ENCODE measurements at places on chromosomes 6 and 20. TPM values are rescaled to one million over a fixed set of nuclear protein-coding genes. Genes with fewer than 3 reads are reported as not detected.

The MEP1A gene
- 3.6 TPM for total RNA-seq

DNA sequence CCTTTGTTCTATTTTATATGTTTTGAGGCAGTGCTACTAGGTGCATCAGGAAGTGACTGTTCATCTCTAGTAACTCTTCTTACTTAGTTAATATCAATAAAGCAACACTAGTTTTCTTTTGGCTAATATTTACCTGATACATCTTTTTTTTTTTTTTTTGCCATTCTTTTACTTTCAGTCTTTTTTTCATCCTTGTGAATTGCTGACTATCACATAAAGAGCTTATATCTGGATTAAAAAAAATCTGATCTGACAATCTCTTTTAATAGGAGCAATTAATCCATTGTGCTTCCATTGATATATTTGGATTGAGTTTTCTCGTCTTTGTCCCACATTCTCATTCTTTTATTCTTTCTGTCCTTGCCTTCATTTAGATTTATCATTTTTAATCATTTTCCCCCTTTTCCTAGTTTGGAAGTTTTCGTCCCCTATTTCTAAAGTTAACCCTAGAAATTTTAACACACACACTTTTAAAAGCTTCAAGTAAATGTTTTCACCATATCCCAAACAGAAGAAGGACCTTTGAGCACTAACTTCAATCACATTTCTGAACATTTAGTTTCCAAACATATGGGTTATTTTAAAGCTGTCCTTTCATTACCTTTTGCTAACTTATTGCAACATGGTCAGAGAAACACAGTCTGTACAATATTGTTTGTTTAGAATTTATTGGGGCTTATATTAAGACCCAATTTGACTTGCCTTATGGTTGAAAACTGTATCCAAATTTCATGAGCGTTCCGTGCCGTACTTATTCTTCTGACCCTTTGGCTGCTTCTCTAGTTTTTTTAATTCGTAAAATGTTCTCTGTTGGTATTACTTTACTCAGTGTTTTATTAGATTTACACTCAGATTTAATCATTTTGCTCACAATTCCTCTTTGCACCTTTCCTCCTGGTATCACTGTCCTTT, 63.0 kb downstream of the SYCP2L start:
- no peak for DNase-seq

DNA sequence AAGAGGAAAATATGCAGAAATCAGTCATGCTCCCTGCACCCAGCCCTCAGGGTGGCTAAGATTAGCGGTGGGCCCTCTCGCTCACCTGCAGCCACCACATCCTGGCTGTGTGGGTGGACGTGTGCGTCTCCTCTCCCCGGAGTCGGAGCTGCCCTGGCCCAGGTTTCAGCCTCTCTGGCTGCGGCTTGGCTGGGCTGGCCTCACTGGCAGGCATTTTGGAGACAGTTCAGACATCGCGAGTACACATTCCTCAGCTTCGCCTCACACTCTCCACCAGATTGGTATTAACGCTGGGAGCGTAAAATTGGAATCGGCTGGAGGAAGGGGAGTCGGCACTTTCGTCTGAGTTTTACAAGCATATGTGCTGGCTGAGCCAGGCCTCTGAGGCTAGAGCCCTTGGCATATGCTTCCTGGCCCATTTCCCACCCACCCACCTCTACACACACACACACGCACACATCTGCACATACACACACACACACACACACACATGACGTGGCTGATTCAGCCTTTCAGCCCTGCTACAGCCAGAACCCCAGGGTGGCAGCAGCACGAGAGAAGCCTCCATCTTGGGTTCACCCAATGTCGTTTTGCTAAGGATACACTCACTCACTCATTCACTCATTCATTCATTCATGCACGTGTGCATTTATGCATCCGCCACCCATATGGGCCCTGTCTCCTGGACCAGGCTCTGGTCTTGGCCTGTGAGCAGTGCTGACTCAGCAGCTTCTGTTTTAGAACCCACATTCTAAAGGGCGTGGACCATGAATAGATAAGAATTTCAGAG, 42.9 kb downstream of the BCAS4 start:
- no peak for DNase-seq

- no peak for DNase-seq
Observed at GRCh38 chr20:1087311-1087905, 31.0 kb upstream of the PSMF1 start.

DNA sequence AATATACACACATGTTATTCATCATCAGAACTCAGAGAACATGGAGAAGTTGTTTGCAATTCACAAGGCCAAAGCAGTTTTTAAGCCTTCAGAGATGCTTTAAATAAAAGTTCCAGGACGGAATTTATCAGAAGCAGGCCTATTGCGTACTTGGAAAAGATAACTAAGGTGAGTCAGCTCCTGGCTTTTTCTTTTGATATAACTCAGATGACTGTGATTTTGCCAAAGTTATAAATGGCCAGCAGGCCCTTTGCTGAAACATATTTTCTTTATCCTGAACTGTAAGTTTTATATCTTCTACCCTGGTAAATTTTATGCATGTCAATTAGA, 55.0 kb upstream of the PLCB1 start:
- no peak for DNase-seq

DNA sequence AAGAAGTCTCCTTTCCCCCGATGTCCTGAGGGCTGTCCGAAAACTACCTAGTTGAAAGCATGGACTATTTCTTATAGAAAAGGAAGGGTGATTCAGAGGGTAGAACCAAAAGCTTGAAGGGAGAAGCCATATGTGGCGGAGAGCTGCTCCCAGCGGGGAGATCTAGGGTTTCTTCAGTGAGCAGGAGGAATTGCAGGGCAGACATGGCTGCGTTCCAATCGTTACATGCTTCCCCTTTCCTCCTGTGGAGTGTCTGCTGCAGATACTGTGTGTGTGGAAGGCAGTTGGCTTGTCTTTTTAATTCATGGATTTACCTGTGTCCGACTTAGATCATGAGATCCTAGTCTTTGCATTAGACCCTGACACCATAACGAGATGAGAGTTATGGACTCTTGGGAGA, 799.5 kb downstream of the QKI start:
- no peak for DNase-seq

The OR12D3 gene
- total RNA-seq, result not detected

DNA sequence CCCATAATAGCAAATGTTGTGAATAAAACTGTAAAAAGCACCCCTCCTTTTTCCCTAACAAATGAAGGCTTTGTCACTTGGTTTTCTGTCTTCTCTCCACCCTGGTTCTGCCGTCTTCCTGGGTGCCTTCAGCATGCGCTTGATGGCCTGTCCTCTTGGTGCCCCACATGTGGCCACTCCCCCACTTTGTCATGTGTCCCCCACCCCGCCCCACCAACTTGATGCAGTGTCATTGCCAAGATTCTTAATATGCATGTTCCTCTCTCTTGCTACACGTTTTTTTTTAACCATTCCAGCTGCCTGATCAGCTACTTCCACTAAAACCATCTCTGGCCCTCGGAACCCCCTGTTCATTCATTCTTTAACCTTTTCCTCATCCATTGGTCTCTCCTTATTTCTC, 340.3 kb downstream of the QKI start:
- no peak for DNase-seq

DNA sequence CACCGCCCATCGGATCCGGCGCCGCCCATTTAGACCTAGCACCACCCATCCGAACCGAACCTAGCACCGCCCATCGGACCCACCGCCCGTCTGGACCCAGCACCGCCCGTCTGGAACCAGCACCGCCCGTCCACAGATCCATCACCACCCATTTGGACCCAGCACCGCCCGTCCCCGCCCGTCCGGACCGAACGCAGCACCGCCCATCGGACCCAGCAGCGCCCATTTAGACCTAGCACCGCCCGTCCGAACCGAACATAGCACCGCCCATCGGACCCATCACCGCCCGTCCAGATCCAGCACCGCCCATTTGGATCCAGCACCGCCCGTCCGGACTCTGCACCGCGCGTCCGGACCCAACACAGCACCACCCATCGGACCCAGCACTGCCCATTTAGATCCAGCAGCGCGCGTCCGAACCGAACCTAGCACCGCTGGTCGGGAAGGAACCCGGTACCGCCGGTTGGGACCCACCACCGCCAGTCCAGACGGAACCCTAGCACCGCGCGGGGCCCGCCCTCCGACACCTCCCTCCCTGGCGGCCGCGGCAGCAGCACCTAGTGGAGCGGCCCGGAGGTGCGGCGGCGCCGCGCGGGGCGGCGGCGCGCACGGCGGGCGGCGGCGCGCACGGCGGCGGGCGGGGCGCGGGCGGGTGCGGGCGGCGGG, 348 bp upstream of the AFDN start:
- peak; percentile 82 for DNase-seq

The DEFB124 gene
- total RNA-seq, result not detected

DNA sequence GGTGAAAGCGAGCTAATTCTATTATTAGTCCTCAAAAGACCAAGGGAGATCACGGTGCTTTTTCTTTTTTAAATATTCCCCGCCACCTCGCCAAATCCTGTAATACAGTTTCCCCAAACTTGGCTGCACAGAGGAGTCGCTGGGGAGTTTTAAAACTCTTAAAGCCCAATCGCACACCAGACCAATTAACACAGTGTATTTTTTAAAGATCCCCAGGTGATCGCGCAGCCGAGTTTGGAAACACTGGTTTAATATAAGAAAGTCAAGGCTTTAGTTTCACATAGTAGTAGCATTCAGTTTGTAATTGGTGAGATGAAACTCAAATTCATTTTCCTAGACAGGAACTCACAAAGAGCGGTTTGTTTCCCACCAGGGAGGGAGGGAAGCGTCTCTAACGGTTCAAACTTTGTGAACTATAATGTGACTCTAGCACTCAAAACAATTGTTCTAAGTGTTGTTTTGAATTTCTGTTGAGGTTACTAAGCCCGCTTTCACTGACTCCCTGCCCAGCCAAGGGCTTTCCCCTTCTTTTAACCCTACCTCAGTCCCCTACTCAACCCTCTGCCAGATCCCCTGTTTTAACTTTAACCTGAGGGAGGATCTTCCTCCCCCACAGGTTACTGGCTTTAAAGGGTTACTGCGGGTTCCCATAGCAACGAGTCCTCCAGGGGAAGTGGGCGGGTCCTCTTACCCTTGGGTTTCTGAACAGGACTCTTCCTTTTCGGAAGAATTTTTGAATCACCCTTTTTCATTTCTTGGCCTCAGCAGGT, 25.7 kb upstream of the BTBD3 start:
- DNase-seq, result peak; percentile 77

DNA sequence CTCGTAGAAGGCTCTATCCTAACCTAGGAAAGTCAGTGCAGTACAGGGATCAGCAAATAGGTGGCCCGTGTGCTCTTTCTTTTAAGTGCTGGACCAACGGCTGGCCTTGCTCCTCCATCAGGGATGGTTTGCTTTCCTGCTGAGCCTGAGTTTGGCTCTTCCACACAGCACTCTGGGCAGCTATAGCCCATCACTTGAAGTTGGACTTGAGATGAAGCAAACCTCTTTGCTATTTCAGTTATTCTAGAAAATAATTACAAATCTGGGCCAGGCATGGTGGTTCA, 66.9 kb upstream of the KCNK16 start:
- DNase-seq, result no peak

GRCh38 chr6:18441251-18441979, 54.3 kb downstream of the RNF144B start:
- DNase-seq, result no peak

DNA sequence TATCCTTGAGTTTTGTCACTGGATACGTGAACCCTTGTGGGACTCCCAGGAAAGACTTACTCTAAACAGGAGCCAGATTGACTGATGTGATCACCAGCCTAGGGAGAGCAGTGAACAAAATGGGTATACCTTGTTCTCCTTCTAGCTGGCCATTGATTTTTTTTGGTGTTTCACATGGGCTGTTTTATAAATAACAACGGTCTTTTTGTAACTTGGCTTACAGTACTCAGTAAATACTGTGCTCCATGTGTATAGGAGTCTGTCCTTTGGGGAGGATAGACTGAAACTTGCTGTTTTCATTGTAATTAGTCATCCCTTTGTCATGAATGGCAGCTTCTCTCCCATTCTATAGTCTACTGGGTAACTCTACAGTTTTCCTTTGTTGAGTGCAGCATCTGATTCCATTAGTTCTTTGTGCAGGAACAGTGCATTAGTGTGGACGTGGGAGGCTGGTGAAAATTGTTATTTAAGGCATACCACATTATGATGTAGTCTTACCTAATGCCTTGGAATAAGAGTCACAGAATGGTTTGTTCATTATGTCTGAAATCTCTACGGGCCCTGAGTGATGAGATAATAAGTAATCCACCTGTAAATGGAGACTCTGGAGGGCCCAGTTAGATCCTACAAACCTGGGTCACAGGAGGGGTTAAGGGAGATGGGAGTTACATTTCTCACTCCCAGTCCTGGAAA, 89.5 kb downstream of the TIAM2 start:
- no peak for DNase-seq

The CTAGE9 gene
- not detected for total RNA-seq

DNA sequence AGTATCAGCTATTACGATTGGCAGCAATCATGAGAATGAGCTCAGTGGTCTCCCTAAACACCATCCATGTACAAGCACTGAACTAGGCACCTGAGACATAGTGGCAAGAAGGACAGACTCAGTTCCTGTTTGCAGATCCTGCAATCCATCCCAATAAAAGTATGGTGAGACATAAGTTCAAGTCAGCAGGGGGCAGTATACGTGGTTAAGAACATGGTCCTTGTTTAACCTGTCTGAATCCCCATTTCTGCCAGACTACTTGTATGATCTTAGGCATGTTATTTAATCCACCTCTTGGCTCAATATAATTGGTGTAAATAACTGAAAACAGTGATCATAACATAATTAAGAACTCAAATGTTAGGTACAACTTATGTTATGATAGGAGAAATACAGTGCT, 33.2 kb upstream of the PNISR start:
- DNase-seq, result no peak

GRCh38 chr6:15739867-15740266, 77.0 kb upstream of the DTNBP1 start:
- no peak for DNase-seq

The TCP11 gene
- not detected for total RNA-seq

DNA sequence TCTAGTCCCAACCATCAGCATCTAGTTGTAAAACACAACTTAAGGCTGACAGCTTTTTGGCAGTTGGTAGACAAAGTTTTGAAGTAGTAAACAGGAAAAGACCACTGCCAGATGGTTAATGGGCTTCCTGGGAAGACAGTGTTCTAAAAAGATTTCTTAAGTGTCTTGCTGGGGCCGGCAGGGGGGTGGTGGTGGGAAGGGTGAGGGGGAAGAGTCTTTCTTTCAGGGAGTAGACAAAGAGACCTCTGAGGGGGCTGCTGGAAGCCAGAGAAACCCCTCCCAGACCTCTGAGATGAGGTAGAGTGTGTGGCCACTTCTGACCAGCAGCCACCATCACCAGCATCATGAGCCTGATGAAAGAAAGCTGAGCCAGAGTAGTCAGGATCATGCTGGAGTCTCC, 784.9 kb downstream of the TENT5A start:
- DNase-seq, result no peak

- DNase-seq, result no peak
Observed at GRCh38 chr20:15199698-15200097, 862.3 kb upstream of the FLRT3 start.

DNA sequence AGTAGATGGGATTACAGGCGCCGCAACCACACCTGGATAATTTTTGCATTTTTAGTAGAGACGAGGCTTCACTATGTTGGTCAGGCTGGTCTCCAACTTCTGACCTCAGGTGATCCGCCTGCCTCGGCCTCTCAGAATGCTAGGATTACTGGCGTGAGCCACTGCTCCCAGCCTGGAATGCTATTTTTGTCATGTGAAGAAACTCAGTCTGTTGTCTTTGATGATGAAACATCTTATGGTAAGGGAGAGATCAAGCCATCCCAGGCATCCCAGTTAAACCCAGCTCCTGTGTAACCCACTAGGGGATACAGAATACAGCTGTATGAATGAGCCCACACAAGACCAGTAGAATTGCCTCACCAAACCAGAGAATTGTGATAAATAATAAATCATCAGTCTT, 83.6 kb upstream of the RBM24 start:
- DNase-seq, result no peak
